ENCODE measurements at places on chromosomes 2 and 18. TPM values are rescaled to one million over a fixed set of nuclear protein-coding genes. Genes with fewer than 3 reads are reported as not detected.

DNA sequence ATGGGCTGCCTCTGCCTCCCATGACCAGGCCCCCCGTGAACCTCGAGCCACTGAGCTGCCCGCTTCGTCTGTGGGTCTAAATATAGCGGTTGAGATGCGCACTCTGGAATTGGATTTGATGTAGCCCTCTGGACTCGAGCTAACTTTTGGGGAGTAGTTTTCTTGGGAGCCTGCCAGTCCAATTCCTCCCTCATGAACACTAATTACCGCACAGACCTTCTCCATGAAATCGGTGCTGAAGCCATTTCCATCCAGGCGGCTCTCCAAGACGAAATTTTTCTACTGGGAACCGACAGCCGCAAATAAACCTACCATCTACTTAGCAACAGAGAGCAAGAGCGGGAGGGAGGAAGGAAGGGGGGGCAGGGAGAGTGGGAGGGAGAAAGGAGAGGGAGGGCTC is 63.6 kb downstream of the CELF4 start:
- no peak overlapping the region for H3K27ac ChIP-seq
- H3K4me3 ChIP-seq: no peak overlapping the region
- no peaks in the 10 kb centered on the region for H3K36me3 ChIP-seq
- ATAC-seq: no peak
- no peaks in the 10 kb centered on the region for H3K4me1 ChIP-seq
- peaks cover 12% of the 10 kb centered on the region for H3K27me3 ChIP-seq

- H3K27ac ChIP-seq: no peak overlapping the region
- ATAC-seq: no peak
- no peaks in the 10 kb centered on the region for H3K4me1 ChIP-seq
These were observed 176.1 kb upstream of the SESTD1 start for GRCh38 chr2:179440642-179441251.

- no peaks in the 10 kb centered on the region for H3K4me1 ChIP-seq
- no peak overlapping the region for H3K27ac ChIP-seq
- H3K4me3 ChIP-seq: peak overlapping the region; percentile 59
These were observed 1.4 kb downstream of the DPYSL5 start for GRCh38 chr2:26849056-26849999.

NEU2 gene
- total RNA-seq: not detected
